ENCODE measurements at places on chromosomes 7 and 10.

DNA sequence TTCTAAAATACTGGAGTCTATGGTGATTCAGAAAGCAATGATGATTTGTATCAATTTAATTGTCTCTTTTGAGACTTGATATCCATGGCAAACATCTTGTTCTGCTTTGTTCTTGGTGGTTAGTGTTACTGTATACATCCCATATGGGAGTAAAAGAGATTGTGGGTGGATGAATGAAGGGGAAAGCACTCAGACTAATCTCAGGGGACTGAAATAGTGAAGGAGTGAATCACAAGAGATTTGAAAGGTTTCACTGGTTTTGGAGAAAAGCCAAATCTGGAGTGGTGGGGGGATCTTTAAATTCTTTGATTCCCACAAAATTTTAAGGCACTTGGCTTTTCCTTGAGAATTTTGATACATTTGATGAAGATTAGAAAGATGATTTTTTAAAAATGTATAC, 369.4 kb downstream of the INHBA start:
- DNase-seq, result no peak
- H3K27ac ChIP-seq, result peak overlapping the region; percentile 26
- H3K4me1 ChIP-seq, result peaks cover 32% of the 10 kb centered on the region

DNA sequence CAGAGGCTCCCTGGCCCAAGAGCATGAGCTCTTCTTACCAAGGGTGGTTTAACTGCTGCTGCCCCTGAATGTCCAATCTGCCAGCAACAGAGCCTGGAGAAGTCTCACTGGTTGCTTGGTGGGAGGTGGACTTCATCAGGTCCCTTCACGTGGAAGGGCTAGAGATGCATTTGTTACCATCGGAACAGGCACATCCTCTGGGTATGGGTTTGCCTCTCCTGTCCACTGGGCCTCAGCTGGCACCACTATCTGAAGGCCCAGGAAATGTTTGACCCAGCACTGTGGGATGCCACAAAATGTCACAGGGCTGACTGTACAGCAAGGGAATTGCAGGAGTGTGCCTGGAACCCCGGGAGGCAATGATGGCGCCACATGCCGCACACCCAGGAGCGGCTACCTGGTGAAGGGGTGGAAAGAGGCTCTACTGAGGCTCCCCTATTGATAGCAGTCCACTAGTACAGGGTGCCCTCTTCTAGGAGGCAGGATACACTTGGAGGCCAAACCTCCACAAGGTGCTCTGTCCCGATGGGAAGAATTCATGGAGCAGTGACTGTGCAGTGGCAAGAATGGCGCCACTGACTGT, 603.1 kb upstream of the MGMT start:
- H3K36me3 ChIP-seq, result no peaks in the 10 kb centered on the region
- peaks cover 1% of the 10 kb centered on the region for H3K27me3 ChIP-seq
- peaks cover 2% of the 10 kb centered on the region for H3K4me1 ChIP-seq
- no peak overlapping the region for H3K4me3 ChIP-seq
- H3K27ac ChIP-seq, result no peak overlapping the region

GRCh38 chr10:116688741-116689495, 53.4 kb downstream of the HSPA12A start:
- H3K4me3 ChIP-seq, result no peak overlapping the region
- peak overlapping the region; percentile 59 for H3K27ac ChIP-seq
- H3K27me3 ChIP-seq, result peaks cover 1% of the 10 kb centered on the region

DNA sequence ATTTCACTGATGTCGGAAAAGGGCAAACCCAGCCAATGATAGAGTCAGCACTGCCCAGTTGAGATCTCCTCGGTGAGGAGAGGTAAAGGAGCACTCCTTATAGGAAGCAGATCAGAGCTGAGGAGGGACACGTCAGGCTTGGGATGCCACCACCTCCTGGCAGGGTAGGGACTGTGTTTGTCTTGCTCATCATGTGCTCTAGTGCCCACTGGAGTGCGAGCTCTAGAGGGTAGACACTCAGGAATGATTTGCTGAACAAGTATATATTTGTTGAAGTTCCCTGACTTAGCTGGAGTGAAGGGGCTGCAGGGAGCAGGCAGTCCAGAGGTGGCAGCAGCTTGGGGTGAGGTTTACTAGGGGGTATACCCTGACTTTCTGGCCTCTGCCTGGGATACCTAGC, 146.5 kb downstream of the NOC3L start:
- H3K27me3 ChIP-seq, result peaks cover 8% of the 10 kb centered on the region
- no peak for DNase-seq
- H3K27ac ChIP-seq, result no peak overlapping the region

DNA sequence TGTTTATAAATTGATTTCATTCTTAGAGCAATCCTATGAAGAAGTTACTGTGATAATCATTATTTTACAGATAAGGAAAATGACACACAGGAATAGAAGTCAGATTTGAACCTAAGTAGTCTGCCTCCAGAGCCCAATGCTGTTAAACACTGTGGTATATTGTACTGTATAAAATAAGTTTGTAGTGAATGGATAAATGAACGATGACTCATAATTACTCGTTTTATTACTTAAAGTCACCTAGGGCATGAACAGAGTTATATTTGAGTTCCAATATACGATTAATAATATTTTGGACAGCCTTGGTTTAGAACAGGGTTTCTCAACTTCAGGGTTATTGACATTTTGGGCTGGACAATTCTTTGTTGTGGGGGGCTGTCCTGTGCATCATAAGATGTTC, 7.8 kb upstream of the BTRC start:
- peaks cover 31% of the 10 kb centered on the region for H3K27me3 ChIP-seq
- H3K27ac ChIP-seq, result no peak overlapping the region
- H3K36me3 ChIP-seq, result no peaks in the 10 kb centered on the region
- DNase-seq, result no peak
- no peaks in the 10 kb centered on the region for H3K4me1 ChIP-seq

DNA sequence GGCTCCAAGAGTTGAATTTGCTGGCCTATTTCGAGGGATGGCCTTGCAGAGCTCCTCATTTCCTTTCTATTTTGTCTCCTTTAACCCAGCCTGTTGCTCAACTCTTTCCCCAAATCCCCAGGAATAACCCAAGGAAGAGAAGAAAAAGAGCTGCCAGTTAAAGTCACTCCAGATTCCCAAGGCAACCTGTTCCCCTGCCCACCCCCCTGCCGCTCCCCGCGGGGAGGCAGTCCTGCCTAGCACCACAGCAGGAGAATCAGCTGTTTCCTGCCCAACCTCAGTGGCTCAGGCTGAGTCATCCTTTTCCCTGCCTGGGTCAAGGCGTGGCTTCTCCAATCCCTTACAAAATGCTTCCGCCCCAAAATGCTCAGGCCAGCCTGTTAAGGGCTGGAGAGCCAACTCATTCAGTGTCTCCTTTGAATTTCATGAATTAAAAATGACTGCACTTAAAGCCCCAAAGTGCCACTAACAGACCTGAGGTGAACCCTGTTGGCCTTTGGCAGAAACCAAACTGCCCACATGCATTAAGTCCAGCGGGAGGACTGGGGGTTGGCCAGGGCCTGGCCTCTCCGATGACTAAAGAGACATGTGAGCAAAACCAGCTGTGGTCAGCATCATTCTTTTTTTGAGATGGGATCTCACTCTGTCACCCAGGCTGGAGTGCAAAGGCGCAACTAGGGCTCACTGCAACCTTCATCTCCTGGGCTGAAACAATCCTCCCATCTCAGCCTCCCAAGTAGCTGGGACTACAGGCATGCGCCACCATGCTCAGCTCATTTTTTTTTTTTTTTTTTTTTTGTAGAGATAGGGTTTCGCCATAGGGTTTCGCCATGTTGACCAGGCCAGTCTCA, 83.2 kb upstream of the KIF5B start:
- H3K4me3 ChIP-seq, result no peak overlapping the region
- no peak overlapping the region for H3K27ac ChIP-seq
- no peaks in the 10 kb centered on the region for H3K36me3 ChIP-seq
- H3K4me1 ChIP-seq, result peaks cover 1% of the 10 kb centered on the region
- no peaks in the 10 kb centered on the region for H3K27me3 ChIP-seq
- DNase-seq, result no peak

GRCh38 chr7:27295236-27295635, 52.6 kb downstream of the EVX1 start:
- no peak overlapping the region for H3K4me3 ChIP-seq
- H3K36me3 ChIP-seq, result no peaks in the 10 kb centered on the region
- H3K27me3 ChIP-seq, result no peaks in the 10 kb centered on the region
- DNase-seq, result no peak
- H3K27ac ChIP-seq, result no peak overlapping the region

- H3K36me3 ChIP-seq, result peaks cover 17% of the 10 kb centered on the region
- H3K4me1 ChIP-seq, result peaks cover 42% of the 10 kb centered on the region
- peak overlapping the region; percentile 7 for H3K4me3 ChIP-seq
- H3K27ac ChIP-seq, result peak overlapping the region; percentile 98
- no peak for DNase-seq
- H3K27me3 ChIP-seq, result no peaks in the 10 kb centered on the region
Measured at GRCh38 chr7:5414916-5415315, 8.7 kb downstream of the TNRC18 start.

- H3K27ac ChIP-seq, result no peak overlapping the region
- DNase-seq, result no peak
- H3K4me3 ChIP-seq, result no peak overlapping the region
- H3K27me3 ChIP-seq, result no peaks in the 10 kb centered on the region
- H3K36me3 ChIP-seq, result peaks cover 2% of the 10 kb centered on the region
Measured at GRCh38 chr7:139798221-139798620, 20.4 kb upstream of the HIPK2 start.

DNA sequence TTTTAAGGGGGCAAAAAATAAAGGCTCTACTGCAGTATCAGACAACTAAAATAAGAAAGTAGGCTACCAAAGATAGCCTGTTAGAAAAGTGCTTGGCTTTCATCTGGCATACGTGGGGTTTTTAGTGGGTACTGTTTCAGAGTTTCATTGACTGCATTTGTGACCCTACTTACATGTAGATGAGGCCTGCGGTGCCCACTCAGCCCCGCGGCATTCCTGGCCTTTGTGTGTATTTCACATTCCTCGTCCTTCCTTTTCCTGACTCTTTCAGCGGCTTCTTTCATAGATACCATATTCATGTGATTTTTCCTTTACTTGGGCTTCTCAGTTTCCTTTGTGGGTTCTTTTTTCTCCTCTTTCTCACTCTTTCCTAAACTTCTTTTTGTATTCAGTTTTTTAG, 50.7 kb downstream of the UBE3C start:
- H3K27ac ChIP-seq, result no peak overlapping the region
- H3K27me3 ChIP-seq, result no peaks in the 10 kb centered on the region
- H3K36me3 ChIP-seq, result peaks cover 56% of the 10 kb centered on the region

Measured in mesothelial cell of epicardium (in vitro differentiated cells).